ENCODE measurements at places on chromosomes 7 and 10.

DNA sequence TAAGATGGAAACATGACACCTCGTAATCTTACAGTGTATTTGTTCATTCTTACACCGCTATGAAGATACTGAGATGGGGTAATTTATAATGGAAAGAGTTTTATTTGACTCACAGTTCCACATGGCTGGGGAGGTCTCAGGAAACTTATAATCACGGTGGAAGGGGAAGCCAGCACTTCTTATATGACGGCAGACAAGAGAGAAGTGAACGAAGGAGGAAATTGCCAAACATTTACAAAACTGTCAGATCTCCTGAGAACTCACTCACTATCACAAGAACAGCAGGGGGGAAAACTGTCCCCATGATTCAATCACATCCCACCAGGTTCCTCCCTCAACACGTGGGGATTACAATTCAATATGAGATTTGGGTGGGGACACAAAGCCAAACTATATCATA is 282.3 kb downstream of the HGF start:
- no peak for DNase-seq

DNA sequence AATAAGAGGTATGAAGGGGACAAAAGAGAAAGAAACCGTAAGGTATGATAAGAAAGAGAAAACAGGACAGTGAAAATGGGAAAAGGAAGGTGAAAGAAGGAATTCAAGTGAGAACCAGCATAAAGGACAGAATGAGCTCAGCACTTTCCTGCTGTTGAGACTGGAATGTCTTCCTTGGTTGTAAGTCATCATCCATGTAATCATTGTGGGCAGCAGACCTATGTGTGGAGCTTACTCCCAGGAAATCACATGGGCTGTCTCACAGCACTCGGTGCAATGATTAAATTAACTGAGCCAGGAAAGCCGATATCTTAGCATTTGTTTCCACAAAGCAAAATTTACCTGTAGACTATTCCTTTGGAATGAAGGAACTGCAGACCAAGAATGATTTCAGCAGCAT is 118.1 kb downstream of the PRKCQ start:
- no peak for DNase-seq

DNA sequence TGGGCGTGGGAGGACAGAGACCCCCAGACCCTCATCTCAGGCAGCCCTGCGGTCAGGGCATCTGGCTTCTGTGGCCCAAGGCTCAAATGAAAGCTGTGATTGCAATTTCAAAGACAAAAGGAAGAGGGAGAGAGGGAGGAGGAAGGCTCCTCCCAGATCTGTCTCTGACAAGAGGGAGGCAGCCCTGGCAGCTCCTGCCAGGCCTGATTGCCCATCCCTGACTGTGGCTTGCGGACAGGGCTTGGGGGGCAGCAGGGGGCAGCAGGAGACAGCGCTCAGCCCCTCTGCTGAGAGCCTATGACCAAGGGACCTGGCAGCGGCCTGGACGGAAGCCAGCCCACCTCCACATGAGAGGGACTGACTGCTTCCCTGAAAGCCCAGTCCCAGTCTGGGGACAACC is 91.8 kb downstream of the PTPRN2 start:
- peak; percentile 3 for DNase-seq

- DNase-seq: no peak
Observed at GRCh38 chr7:79236352-79237028, 217.0 kb downstream of the MAGI2 start.

GRCh38 chr10:33655921-33656320 is 321.5 kb upstream of the NRP1 start:
- DNase-seq: no peak

GRCh38 chr7:149004405-149005370 is 23.6 kb downstream of the PDIA4 start:
- DNase-seq: no peak

DNA sequence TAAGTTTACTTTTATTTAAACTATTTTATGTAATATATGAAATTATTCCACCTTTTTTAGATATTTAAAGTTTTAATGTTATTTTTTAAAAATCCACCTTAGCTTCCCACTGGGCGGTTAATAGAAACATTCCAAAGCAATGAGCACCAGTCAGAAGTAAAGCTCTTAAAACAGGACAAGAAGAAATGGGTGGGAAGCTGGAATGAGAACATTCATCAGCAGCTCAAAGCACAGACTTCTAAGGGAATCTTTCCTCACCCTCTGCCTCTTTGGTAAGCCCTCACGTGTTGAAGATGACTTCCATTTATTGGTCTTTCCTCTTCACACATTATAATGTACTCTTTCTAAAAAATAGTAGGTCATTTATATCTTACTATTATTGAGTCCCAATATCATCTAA is 3.1 kb downstream of the AGMO start:
- DNase-seq: peak; percentile 90

- no peak for DNase-seq
Observed at GRCh38 chr10:69398466-69398865, 18.3 kb downstream of the TACR2 start.

DNA sequence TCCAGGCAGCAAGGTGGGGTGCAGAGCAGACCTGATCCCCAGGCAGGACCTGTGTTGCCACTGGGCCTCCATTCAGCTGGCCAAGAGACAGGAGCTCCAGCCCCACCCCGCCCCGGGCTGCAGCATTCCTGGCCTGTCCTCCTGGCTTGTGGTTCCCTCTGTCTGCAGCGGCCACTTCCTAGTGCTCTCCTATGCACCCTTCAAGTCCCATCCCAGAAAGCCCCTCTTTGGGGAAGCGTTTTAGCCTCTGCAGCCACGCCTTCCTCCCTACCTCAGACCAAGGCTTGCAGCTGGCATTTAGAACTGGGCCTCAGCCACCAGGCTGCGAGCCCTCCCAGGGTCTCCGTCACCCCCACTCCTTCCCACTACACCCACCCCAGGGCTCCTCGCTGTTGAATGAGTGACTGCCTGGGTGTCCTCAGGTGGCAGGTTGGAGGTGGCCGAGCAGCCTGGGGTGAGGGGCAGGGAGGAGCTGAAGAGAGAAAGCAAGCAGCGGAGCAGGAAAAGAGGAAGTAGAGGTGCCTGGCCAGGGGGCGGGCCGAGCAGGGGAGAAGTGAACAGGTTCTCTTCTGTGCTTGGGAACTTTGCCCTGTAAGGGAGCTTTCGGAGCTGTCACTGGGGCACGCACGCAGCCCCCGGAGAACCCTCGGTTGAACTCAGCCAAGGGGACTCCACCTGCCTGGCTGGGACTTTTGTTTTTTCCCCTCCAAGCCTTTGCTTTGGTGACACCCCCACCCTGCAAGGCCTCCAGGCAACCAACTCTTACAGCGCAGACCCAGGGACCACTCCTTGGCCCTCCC is 109.1 kb upstream of the TNRC18 start:
- DNase-seq: no peak

- DNase-seq: no peak
Observed at GRCh38 chr7:150721970-150722373, 5.6 kb downstream of the GIMAP1 start.

- peak; percentile 85 for DNase-seq
Observed at GRCh38 chr10:15168291-15168785, at the start of gene NMT2. NMT2 (minus strand) TSS chr10:15168693; CDS start chr10:15168612, 81 bp downstream.

DNA sequence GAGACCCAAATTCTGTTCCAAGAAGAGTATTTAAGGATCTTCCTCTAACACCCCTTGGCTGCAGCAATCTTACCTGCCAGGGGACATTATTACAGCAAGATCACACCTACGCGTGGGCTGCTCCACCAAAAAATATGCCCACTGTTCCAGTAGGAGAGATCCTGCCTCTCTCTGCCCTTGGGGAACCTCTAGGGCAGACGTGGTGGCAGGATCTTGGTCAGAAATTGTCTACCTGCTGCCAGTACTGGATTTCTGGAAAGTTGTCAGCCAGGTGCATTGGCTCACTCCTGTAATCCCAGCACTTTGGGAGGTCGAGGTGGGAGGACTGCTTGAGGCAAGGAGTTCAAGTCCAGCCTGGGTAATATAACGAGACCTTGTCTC is 259.0 kb downstream of the CALN1 start:
- DNase-seq: no peak

DNA sequence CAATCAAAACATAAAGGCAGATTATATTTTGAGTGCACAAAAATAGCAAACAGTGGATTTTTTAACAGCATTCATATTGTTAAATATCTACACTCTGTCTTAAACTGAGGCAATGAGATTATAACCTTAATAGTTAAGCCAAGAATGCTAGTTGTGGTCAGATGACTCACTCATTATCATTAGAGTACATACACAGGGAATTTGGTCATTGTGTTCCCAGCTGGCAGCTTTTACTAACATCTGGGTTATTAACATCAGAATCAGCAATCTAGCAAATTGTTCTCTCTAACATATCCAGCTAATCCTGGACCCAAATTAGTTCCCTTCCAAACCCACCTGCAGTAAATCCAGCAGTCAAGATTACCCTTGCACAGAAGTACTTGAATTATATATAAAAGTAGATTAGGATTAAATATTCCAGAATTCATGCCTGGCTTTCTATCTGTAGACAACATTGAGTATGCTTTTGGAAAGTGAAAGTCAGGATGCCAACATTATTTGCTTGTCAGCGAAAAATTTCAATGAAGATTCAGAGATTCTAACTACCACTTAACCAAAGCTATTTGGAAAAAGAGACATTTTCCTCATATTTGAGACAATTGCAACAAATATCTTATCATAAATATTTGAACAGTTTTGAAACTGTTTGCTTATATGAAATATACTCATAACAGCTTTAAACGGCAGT is 1035.6 kb upstream of the PHF14 start:
- DNase-seq: peak; percentile 42

- no peak for DNase-seq
Observed at GRCh38 chr7:65338346-65338745, 35.3 kb upstream of the ZNF92 start.

- DNase-seq: peak; percentile 46
Observed at GRCh38 chr7:15199482-15199881, 296.9 kb upstream of the DGKB start.

DNA sequence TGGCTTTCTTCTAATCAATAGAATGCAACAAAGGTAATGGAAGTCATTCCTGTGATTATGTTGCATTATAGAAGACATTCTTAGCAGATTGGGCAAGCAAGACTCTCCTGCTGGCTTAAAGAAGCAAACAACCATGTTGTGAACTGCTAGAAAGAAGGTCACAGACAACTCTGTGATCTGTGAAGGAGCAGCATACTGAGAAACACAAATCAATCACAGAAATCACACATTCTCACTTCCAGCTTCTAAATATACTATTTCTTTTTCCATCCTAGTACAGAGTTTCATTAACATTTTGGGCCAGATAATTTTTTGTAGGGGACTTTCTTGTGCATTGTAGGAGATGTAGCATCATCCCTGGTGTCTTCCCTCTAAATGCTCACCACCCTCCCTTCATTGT is 28.0 kb upstream of the PALS2 start:
- no peak for DNase-seq

- no peak for DNase-seq
Observed at GRCh38 chr7:27171637-27172314, 2.3 kb downstream of the HOXA10 start.

GRCh38 chr7:44914992-44915607 is 29.8 kb upstream of the PURB start:
- no peak for DNase-seq

DNA sequence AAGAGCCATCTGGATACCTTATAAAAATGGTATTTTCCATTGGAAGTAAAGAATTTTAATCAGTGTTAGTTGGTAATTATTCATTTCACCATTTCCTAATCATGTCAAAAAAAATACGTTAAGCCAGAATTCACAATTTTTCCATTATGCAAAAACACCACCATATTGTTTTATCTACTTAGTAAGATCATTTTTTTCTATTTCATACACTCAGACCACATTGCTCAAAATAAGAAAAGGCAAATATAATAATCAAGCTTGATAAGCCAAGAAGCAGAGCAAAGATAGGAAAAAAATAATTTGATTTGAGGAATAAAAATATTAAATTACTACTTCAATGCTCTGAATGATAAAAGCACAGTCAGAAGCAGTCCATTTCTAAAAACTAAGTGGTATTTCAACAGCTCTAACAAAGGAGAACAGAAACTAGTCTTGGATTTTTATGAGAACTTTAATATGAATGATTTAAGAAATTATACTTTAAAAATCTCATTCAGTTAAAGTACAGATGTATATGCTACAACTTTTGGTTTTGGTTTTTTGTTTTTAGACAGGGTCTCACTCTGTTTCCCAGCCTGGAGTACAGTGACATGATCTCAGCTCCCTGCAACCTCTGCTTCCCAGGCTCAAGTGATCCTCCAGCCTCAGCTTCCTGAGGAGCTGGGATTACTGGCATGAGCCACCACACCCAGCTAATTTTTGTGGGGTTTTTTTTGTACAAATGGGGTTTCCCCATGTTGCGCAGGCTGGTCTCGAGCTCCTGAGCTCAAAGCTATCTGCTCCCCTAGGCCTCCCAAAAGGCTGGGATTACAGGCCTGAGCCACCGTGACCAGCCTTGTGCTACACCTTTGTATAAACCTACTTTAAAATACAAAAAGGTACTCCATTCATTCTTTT is 46.6 kb downstream of the LRRN3 start:
- DNase-seq: peak; percentile 53

DNA sequence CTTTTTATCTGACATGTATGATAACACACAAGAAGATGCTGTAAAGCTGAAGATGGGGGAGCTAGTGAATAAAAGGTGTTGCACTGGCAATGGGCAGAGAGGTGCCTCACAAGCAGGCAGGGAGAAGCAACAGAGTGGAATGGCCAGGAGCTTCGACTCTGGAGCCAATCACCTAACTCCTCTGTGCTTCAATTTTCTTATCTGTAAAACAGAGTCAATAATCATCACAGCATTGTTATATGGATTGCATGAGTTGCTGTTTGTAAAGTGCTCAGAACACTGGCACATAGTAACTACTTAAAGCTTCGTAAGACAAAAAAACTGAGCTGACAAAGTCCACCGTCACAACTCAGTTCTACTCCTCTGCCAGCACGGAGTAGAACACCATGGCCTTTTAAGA is 254.2 kb upstream of the POM121L12 start:
- no peak for DNase-seq

DNA sequence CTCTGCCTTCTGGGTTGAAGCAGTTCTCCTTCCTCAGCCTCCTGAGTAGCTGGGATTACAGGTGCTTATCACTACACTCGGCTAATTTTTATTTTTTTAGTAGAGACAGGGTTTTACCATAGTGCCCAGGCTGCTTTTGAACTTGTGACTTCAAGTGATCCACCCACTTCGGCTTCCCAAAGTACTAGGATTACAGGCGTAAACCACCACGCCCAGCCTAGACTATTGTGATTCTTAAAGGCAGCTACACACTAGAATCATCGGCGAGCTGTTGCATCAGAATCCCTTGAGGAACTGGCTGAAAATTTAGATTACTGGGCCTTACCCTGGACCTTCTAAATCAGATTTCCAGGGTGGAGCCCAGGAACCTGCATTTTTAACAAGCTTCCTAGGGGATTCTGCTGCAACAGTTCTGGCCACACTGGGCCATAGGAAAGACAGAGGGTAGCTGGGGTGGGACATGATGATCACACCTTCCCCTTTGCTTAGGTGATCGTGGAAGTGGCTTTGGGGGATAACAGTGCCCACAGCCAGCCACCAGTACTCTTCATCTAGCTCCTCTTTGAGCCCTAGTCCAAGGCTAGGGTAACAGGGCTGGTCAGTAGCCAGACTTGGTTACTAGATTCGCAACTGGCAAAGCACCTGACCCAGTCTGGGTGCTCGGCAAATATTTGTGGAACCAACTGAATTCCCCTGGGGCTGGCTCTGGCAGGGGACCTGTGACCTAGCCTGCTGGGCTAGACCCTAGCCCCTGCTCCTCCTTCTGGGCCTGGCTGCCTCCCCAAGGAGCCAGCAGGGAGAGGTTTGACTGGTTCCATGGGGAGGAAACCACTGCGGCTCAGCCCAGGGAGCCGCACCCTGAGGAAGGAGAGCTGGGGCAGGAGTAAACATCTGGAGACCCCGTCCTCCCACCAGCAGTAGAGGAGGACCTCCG is 67.1 kb upstream of the DUSP5 start:
- peak; percentile 20 for DNase-seq
